ENCODE measurements at places on chromosomes 12 and 14.

DNA sequence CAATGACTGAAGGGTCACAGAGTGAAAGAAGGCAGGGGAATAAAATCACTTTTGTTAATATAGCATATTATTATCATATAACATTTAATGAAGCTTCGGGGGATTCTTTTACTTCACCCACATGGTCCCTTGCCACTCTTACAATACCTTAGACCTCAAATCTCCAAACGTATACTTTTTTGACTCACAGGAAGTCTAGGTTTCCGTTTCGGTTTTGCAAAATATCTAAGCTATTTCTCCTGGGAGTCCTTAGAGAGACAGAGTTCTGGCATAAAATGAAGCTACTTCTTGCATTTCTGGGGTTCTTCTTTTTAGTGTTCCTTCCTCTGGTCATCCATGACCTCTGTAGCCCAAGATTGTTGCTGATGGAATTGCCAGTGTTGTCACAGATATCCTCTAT is 590.5 kb upstream of the ATP2B1 start:
- no peak for DNase-seq

GRCh38 chr12:75905922-75906321 is 125.7 kb downstream of the PHLDA1 start:
- no peak for DNase-seq

GRCh38 chr14:90379106-90379505 is 17.7 kb upstream of the CALM1 start:
- DNase-seq = no peak

- no peak for DNase-seq
Measured at GRCh38 chr12:111076611-111077451, 156.5 kb upstream of the MYL2 start.

GRCh38 chr12:1912580-1913376 is 5.7 kb downstream of the CACNA2D4 start:
- DNase-seq = no peak

Data from fibroblast of skin of right biceps (primary cell).